ENCODE measurements at places on chromosomes 1 and 21.

DNA sequence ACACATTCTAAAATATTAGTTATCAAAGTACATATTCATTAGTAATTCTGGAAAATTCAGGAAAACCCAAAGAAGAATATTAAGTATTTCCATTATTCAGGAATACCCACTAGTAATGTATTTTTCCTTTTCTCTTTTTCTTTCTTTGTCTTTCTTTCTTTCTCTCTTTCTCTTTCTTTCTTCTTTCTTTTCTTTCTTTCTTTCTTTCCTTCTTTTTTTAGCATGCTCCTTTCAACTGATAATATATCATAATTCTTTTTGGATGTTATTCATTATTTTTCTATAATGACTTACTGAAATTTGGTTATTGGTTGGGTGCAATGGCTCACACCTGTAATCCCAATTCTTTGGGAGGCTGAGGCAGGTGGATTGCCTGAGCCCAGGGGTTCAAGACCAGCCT, 175.6 kb upstream of the RAB4A start:
- no peak for DNase-seq

DNA sequence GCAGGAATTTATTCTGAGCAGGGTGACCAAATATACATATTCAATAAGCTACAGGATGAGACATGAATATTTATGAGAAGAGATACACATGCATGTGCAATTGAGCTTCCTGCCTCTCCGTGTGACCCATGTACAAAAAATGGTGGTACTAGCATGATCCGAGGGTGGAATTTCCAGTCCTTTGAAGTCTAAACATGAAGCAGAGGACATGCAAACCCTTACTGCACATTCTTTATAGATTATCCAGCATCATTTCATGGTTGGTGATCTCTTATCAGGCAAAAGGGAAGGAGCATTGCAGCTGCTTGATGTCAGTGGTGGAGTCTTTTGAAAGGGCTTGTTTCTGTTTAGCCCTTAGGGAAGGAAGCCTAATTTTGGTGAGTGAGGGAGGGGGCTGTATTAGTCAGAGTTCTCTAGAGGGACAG, 448.6 kb downstream of the SETD4 start:
- no peak for DNase-seq

GRCh38 chr1:166169182-166169581, 2.4 kb upstream of the FAM78B start:
- no peak for DNase-seq

GRCh38 chr1:145720556-145720877, 1.2 kb downstream of the CD160 start:
- no peak for DNase-seq

DNA sequence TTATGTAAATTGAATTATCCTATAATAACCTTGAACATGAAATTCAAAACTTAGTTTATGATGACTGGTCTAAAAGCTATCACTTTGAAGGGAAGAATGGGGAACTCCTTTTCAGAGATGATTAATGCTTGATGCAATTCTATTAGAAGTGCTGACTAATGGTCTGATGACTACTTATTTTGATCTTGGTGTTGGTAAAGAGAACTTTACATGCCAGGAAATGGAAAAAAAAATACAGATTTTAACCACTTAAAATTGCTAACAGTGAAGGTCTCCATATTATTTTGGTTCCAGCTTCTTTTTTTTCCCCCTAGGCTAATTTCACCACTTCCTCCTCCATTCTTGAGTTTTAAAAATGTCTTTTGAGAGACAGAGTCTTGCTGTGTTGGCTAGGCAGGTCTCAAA, 22.9 kb downstream of the S1PR1 start:
- DNase-seq: no peak

GRCh38 chr1:159012495-159012894, 2.8 kb downstream of the IFI16 start:
- DNase-seq: peak; percentile 44

- peak; percentile 55 for DNase-seq
These were observed 62.4 kb upstream of the DIRAS3 start for GRCh38 chr1:68112835-68113243.

DNA sequence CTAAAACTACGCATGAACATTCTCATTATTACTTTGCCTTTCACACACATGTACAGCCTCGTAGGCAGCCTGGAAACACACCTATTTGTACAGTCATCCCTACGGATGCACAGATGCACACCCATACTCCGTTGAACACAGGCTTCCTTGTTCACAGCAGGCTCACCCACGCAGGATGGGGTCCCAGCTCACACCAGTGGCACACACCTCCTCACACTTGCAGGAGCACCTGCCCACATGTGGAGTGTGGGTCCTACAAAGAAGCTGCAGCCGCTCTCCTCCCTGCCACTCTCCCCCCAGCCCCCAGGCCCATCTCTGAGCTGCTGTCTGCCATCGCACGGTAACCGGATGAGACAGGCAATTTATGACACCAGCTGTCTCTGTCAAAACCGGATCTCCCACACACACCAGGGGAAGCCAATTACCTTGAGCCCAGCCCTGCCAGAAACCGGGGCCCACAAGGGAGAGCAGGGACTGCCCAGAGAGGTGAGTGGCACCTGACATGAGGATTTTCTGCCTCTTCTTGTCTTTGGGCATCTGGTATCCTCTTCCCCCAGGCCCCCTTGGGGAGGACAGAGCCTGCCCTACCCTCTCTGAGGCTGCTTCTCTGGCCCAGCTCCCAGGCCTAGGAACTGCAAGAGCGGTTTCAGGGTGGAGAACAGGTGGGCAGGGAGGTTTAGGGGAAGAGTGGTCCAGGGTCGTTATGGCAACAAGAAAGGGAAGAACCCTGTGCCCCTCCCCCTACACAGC, 175.4 kb downstream of the IGSF21 start:
- no peak for DNase-seq

GRCh38 chr1:200224315-200224714, 185.5 kb downstream of the ZNF281 start:
- DNase-seq: no peak

- no peak for DNase-seq
These were observed 64.1 kb downstream of the NOS1AP start for GRCh38 chr1:162133566-162133965.

DNA sequence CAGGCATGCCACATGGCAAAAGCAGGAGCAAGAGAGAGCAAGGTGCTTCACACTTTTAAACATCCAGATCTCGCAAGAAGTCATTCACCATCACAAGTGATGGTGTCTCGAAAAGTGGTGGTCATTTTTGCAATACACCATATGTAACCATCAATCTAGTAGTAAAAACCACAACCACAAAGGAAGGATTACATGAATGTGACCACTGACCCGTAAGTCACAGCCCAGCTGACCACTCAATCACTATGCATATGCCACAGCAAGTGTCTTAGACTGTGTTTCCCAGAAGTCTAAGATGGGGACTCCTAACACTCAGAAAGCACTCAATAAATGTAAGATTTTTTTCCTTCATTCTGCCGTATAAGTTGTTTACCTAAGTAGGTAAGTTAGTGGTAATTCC, 76.9 kb downstream of the FH start:
- DNase-seq: no peak
